ENCODE measurements at places on chromosomes 7 and 10.

- no peak for DNase-seq
These were observed 130.1 kb upstream of the ZEB1 start for GRCh38 chr10:31188792-31189406.

- peak; percentile 98 for DNase-seq
These were observed 114.7 kb upstream of the EGFR start for GRCh38 chr7:54904130-54904529.

GRCh38 chr7:47027695-47028240 is 554.1 kb downstream of the TNS3 start:
- no peak for DNase-seq

- DNase-seq: no peak
These were observed 92.7 kb downstream of the LSMEM1 start for GRCh38 chr7:112573302-112574039.

DNA sequence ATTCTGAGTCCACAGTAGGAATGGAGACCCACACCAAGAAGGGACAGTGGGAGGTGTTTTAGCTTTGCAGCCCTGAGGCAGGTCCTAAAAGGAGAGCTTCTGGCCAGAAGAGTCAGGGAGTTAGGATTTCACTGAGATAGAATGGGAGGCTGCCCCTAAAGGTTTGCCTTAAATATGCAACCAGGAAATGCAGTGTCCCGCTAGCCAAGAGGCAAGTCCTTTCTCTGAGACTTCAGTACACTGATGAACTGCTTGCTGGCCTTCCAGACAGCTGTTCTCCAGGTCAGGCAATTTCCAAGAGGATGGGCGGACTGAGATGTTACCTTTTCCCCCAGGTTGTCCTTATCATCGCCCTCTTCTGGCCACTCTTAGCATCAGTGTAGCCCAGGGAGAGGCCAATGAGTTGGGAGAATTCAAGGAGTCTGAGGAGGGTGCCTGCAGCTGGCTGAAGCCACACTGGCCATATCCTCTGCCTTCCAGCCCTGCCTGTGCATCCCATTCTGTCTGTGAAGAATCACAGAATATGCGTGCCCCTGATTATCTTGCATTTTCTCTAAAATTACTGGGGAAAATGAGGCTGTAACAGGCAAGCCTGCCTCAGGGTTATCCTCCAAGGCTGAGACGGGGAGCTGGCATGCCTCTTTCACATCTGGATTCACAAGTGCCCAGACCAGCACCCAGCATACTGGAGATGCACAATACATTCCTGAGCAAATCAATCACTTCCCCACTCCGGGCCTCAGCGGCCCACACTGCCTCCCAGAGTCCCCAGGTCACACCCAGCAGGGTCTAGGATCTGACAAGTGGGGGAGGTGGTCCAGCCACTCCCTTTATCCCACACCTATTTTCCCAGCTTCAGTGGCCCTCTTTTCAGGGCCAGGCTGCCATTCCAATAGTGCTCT is 2.4 kb downstream of the TLL2 start:
- DNase-seq: peak; percentile 15

DNA sequence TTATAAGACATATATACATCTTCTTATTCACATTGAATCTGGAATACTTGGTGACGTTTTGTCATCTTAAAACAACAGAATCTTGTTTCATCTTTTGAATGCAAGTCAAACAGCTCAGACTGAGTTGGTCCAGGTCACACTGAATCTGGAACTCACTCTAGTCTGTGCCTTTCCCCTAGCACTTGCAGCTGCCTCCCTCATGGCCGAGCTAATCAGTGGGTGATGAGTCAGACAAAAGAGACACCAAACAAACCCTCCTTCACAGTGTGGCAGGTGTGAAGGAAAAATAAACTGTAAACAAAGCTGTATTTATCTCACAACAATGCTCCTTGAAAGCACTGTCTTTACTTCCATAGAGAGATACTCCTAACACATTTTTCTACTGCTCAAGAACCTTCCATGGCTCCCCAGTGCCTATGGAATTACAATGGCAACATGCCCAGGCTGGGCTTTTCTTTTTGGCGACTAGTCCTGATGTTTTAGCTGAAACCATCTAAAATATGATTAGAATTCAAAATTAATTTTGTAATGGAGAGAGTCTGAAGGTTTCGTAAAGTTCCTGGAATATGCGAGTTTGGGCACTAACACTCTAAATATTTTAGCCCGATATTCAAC is 140.0 kb downstream of the ZNF365 start:
- DNase-seq: no peak

DNA sequence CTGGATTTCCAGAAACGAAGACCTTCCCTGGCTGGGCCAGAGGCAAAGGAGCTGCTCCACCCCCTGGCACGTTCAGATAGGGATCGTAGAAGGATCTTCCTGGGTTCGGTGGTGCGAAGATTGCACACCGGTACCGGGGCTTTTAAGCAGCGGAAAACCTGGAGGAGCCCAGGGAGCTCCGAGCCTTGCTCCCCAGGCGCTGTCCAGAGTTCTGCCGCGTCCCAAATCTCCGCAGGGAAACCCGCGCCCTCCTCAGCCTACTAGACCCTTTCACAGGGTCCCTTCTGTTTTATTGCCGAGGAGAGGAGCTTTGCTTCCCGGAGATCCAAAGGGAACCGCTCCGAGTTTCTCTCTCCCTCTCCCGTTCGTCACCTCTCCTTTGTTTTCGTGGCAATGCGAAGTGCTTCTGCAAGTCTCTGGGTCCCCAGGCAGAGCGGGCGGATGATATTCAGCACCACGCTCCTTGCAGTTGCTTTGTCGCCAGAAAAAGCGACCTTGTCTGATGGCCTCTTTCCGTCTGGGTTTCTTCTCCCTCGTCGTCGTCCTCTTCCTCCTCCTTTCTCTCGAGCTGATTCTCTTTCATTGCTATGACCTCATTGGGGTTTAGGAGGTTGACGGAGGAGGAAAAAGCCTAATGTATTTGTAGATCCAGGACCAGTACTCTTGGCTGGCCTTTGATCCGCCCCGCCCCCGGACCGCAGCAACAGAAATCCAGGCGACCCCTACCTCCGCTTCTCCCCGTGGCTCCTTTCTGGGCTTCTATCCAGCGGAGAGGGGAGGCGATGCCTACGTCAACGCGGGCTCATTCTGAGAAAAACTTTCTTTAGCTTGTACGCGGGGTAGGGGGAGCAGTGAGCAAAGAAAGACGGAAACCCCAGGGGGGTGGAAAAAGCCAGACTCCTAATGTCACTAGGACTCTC is at the start of gene TMEM196:
TMEM196 (minus strand) TSS at position 777 of the 920 bp plus-strand sequence. CDS start 921 bp downstream, outside the sequence.
- DNase-seq: peak; percentile 31

GRCh38 chr7:48540746-48541145 is 369.5 kb downstream of the ABCA13 start:
- DNase-seq: no peak

Measured in fibroblast of skin of abdomen (primary cell).